ENCODE measurements at places on chromosomes 16 and 17.
A peak's percentile ranks its signal among the peaks of the same experiment; 100 is the strongest.

GRCh38 chr17:43393944-43394482, 4.8 kb upstream of the ARL4D start:
- peak; percentile 95 for DNase-seq

DNA sequence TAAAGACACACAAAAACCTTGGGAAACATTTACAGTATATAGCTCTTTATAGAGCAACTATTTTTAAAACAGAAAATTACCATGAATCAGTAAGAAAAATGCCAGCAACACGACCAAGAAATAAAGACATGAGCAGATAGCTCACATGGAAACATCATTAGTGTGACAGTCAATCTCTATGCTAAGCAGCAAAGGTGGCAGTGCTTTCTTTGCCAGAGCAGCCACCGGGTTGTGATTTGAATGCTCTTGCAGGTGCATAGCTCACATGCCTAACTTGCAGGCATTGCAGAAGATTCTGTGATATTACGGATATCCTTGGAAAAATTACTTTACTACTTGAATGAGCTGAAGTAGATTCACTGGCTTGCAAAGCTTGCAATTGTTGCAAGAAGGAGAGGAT, 652.9 kb upstream of the C16orf82 start:
- no peak for DNase-seq

GRCh38 chr17:3980381-3981014, 16.3 kb upstream of the ATP2A3 start:
- no peak for DNase-seq

DNA sequence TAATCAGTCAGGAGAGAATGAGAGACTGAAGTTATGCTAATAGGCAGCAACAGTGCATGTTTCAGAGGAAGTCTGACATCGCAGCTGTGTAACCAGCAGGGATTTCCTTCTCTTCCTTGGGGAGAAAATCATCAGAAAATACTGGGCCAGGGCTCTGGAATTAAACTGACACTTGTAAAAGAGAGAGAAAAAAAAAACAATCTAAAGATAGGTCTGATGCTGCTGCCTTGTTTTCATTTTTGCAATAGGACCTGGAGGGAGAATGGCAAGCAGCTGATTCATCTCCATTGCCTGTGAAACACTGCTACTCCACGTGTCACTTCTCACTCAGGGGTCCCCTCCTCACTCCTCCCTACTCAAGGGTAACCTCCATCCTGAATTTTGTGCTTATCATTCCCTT, 17.7 kb upstream of the CORO6 start:
- DNase-seq: no peak

DNA sequence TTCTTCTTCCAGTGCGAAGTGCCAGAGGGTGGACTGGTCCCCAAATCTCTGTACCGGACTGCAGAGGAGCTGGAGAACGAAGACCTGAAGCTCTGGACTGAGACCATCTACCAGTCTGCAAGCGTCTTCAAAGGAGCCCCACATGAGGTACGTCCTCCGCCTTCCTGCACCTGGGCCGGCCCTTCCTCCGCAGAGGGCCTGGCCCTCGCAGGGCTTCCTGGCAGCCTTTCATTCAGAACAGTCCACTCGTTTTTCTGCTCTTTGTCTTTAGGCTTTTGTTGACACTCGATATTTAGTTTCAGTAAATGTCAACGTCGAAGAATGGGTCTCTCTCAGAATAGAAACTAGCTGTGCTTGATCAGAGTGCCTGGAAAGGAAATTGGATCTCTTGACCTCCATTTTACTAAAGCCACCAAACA, 68.6 kb downstream of the SEC14L1 start:
- no peak for DNase-seq

GRCh38 chr16:47887496-47887895, 268.3 kb downstream of the ABCC12 start:
- DNase-seq: no peak

GRCh38 chr17:34318474-34318873, 761 bp upstream of the CCL8 start:
- peak; percentile 27 for DNase-seq

- no peak for DNase-seq
Measured at GRCh38 chr17:65417406-65418221, 143.8 kb downstream of the AXIN2 start.

- DNase-seq: peak; percentile 43
Measured at GRCh38 chr17:75125984-75126383, 5.6 kb downstream of the NT5C start.

- DNase-seq: no peak
Measured at GRCh38 chr17:17848311-17849082, 11.7 kb upstream of the SREBF1 start.

DNA sequence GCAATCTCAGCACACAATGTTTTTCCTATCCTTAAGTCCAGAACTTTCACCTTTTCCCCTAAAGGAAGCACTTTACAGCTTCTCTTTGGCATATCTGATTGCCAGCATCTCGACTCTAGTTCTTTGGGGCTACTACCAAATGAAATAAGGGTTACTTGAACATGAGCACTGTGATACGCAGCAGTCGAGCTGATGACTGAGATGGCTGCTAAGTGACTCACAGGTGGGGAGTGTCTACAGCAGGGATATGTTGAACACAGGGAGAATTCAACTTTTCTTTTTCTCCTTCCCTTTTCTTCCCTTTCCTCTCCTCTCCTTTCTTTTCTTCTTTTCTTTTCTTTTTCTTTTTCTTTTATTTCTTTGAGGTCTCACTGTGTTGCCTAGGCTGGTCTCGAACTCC, 334.8 kb downstream of the MAF start:
- no peak for DNase-seq

DNA sequence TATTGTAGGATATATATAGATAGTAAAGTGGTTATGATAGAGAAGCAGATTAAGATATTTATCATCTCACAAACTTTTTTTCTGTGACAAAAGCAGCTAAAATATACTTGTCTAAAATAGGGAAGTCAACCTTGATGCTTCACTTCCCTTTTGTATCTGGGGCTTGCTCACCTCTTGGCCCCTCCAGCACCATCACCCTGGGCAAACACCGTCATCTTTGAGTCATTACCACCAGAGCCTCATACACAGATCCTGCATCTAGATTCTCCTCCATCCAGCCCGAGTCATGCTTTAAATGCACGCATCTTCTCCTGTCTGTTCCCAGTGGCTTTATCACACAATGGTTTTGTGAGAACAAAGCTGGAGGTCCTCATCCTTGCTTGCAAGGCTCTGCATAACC, 1062.7 kb upstream of the EEF2KMT start:
- DNase-seq: no peak

- no peak for DNase-seq
Measured at GRCh38 chr17:34251186-34251585, 3.9 kb upstream of the CCL2 start.

GRCh38 chr16:4664538-4665418, 28.6 kb upstream of the NUDT16L1 start:
- DNase-seq: peak; percentile 86

GRCh38 chr16:31478956-31479355, 4.0 kb upstream of the SLC5A2 start:
- DNase-seq: no peak

DNA sequence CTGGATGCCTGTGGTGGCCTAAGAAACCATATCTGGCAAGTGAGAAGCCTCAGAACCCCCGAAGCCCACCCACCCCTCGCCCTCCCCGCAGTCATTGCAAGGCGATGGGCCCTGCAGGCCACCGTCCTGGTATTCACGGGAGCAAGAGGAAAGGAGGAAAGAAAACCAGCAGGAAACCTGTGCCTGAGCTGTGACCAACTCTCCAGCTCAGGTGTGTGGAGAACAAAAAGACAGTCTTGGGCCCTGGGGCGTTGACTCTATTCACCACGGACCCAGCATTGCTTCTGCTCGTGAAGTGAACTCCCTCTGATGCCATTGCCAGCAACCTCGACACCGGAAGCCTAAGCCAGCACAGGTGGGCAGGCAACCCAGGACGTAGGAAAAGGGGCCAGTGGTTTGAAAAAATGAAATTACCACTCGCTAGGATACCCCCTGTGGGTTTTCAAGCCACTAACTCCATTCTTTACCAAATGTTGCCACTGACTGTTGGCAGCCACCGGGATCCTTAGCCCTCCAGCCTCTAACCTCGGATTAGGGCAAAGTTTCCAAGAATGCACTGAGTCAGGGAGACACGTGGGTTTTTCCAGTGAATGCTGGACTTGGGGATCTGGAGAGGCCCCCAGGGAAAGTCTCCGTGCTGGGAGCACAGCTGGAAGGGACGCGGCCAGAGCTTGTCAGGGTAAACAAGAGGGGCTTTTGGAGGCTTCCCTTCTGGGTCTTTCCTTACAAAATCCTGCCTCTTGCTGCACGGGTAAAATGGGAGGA, 25.1 kb downstream of the FA2H start:
- no peak for DNase-seq

GRCh38 chr17:8947201-8947600, 18.3 kb downstream of the PIK3R5 start:
- DNase-seq: no peak

GRCh38 chr16:8826278-8826879, 28.7 kb downstream of the PMM2 start:
- DNase-seq: no peak

GRCh38 chr17:76141212-76142038, at the start of gene FOXJ1:
TSS of gene FOXJ1 (minus strand) at chr17:76141245. CDS start at chr17:76140395, 850 bp downstream.
- DNase-seq: peak; percentile 94

DNA sequence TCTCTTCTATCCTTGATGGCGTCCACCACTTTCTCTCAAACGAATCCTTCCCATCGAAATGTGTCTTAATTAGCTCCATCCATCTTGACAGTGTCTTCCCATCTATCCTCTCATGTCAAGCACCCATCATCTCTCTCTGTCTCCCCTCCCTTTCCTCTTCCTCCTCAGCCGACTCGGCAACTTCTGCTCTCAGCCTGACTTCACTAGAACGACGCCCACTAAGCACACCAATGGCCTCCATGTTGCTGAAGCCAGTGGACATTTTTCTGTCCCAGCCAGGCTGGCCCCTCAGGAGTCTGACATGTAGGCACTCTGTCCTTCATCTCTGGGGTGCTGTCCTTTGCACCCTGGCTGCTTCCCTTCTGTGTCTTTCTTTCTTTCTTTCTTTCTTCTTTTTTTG, 2.5 kb upstream of the SPATA20 start:
- DNase-seq: no peak

DNA sequence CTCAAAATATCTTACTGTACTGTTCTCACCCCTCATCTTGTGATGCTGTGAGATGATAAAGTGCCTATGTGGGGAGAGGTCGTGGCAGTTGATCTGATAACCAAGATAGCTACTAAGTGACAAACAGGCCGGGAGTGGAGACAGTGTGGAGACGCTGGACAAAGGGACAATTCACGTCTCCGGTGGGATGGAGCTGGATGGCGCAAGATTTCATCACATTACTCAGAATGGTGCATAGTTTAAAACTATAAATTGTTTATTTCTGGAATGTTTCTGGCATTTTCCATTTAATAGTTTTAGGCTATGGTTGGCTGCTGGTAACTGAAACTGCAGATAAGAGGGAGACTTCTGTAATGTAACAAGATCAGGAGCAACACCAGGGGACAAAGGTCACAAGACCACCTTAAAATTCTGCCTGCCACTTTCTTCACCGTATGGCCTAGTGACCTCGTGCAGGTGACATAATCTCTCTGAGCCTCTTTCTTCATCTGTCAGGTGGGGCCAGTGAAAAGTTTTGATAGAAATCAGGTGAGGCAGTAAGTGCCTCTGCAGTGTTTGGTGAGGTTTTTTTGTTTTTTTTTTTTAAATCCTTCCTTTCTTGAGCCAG, 54.4 kb upstream of the LGALS9 start:
- no peak for DNase-seq

- no peak for DNase-seq
Measured at GRCh38 chr16:69276148-69277115, 34.7 kb upstream of the VPS4A start.

- no peak for DNase-seq
Measured at GRCh38 chr17:74998783-74999182, 11.4 kb downstream of the CDR2L start.

DNA sequence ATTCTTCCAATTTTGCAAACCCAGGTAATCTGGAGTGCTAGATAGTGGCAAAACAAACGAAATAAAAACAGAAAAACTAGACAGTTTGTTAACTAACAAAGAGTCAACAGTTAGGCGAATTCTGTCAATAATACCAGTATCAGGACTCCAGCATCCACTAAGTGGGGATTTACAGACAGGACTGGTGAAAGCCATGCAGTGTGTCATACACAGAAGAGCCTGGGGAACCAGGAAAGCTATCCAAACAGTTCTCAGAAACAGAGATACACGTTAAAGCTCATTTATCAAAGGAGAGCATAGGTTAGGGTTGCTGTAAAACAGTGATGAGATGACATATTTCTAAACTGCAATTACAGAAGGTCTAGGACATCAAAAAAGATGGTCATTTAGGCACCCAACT, 203.7 kb upstream of the KIF2B start:
- no peak for DNase-seq

DNA sequence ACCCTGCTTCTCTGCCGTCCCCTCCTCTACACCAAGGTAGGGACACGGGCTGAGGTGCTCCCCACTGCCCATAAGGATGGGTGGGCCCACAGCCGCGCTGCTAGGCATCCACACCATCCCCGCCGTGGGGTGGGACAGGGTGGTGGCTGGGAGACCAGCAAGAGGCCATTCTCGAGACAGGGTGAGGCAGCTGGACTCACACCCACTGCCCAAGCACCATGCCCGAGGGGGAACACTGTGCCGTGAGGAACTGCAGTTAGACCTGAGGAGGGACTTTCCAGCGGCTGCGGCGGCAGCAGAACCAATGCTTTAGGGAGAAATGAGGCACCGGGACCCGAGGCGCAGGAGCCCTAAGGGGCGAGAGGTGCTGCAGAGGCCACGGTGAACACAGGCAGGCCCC, 13.3 kb downstream of the PKD1 start:
- DNase-seq: no peak

- no peak for DNase-seq
Measured at GRCh38 chr17:57634713-57635465, 110.2 kb downstream of the CCDC182 start.

DNA sequence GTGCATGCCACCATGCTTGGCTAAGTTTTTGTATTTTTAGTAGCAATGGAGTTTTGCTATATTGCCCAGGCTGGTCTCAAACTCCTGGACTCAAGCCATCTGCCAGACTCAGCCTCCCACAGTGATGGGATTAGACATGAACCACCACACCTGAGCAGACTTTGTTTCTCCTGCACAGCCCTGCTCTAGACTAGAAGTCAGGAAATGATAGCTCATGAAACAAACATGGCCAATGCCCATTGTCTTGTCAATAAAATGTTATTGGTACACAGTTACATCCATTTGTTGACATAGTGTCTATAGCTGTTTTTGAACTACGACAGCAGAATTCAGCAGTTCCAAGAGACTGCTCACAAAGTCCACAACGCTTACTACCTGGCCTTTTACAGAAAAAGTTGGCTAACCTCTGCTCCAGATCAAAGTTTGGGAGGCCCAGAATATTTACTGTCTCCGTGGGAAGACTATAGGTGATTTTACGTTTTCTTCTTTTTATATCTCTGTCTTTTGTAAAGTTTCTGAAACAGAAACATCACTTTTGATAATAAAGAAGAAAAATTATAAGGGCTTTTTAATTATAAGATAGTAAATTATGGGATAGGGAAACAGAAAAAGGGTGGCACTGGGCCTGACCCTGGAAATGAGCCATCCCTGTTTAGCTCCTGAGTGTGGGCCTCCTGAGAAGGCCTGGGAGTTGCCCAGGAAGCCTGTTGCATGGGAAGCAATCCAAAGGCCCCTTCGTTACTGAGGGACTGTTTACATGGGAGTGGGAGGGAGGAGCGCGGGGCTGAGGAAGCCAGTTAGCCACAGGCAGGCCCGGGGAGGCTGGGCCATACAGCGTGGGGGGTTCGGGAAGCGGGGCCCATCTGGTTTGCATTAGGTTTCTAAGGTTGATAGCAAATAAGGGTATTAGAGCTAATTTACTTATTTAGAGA, 201.5 kb downstream of the IRF8 start:
- DNase-seq: no peak

GRCh38 chr17:82300707-82301270, 16.6 kb downstream of the CD7 start:
- DNase-seq: peak; percentile 77

- DNase-seq: no peak
Measured at GRCh38 chr17:61806081-61806828, 57.1 kb downstream of the BRIP1 start.

All from activated CD8-positive, alpha-beta T cell treated with anti-CD3 and anti-CD28 coated beads, Interleukin-2, amount 10 ng/mL, durations not matched to agents 7 days and 5 days (primary cell).